ENCODE measurements at places on chromosomes 7 and 10.

- no peak for DNase-seq
These were observed 155.1 kb upstream of the NPVF start for GRCh38 chr7:25383402-25383801.

GRCh38 chr10:110597476-110597875, 30.0 kb downstream of the SMC3 start:
- DNase-seq, result no peak

GRCh38 chr7:117381362-117381761, 45.9 kb downstream of the ASZ1 start:
- DNase-seq, result no peak

- no peak for DNase-seq
These were observed 20.1 kb downstream of the PILRA start for GRCh38 chr7:100393233-100393905.

- DNase-seq, result no peak
These were observed 57.0 kb downstream of the SHTN1 start for GRCh38 chr10:116947841-116948529.

DNA sequence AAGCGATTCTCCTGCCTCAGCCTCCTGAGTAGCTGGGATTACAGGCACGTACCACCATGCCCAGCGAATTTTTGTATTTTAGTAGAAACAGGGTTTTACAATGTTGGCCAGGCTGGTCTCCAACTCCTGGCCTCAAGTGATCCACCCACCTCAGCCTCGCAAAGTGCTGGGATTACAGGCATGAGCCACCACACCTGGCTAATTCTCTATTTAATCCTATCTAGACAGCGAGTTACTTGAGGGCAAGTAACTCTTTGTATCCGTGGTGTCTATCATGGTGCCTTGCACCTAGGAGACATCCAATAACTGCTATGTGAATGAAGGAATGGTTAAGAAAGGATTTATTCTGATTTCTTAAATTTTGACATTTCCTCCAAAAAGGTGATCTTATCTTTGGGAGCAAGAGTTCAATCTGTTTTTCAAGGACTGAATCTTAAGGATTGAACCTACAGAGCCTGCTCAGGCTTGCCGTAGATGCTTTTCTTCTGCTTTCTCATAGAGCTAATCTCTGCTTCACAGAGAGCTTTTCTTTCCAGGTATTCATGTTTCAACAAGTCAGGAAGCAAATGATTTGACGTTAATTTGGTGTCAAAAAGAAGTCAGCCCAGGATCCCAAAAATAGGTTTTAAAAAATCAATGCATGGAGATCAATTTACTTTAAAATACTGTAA, 101.6 kb downstream of the CUL2 start:
- DNase-seq, result no peak

- no peak for DNase-seq
These were observed 62.9 kb upstream of the ZMIZ2 start for GRCh38 chr7:44685723-44686122.

DNA sequence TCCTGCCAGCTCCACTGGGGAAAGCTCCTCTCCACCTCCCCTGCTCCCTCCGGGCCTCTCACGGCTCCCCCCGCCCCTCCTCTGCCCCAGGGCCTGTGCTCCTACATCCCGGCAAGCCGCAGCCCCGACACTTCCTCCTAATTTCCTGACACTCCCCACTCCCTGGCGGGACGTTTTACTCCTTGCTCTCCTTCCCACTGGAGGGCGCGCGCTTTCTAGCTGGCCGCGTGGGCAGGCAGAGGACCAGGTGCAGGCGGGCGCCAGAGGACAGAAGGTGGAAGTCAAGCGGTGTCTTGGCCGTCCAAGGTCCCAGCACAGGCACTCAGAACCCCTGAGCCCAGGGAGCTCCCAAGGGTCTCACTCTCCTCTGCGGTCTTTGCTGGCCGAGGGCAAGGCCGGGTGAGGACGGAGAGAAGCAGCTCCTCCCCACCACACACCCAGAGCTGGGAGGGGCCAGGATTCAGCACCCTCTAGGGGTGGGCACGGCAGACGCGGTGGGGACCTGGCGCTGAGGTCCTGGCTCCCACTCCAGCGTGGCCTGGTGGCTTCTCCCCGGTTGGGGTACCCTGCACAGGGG, 19.1 kb downstream of the ADAM8 start:
- DNase-seq, result peak; percentile 42

DNA sequence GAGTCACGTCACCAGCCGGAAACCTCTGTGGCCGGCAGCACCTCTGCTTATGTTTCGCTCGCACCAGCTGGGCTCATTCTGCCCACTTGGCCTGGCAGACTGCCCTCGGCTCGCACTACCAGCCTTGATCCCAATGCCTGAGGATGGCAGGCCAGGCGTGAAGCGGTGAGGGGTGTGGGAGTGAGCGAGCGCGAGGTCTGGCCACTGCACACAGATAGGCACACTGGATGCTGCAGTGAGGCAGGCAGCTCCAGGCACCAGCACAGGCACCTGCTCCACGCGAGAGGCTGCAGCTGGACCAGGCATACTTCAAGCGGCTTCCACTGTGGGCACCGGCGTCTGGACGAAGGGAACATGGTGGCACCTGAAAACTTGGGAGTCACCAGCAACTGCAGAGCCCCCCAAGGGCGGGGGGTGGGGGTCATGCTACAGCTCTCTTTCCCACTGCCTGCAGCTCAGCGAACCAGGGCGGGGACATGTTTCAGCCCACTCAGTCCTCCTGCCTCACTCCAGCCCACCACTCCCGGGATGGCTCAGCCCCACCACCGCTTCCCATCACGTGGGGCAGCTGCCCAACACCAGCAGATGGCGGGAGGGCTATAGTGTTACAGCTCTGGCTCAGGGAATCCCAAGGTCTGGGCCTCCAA, 5.4 kb upstream of the DMTF1 start:
- no peak for DNase-seq

GRCh38 chr7:8699875-8700624, 266.6 kb downstream of the NXPH1 start:
- DNase-seq, result no peak

GRCh38 chr7:85471307-85471706, 284.5 kb upstream of the SEMA3D start:
- no peak for DNase-seq

DNA sequence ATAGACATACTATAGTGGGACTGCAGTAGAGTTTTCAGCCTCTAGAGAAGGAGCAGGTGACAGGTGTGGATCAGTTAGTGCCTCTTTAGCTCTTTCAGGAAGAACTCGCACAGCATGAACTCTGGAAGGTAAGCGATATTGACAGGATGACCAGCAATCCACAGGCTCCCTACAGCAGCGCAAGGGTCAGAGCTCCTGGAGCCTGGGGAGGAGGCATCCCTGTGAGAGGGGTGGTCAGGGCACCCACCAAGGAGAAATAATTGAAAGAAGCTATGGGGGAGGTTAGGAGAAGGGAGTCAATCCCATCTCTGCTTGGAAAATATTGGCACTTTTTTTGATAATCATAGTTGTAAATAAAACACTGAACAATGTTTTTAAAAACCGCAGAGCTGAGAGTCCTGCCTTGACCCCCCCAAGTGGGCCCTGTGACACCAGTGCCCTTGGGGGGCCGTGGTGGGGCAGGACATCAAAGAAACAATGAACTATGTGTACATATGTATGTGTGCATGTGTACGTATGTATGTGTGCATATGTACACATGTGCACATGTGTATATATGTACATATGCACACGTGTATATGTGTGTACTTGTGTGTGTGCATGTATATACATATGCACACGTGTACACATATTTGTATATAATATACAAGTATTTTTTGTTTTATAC, 13.8 kb downstream of the AKR1C3 start:
- no peak for DNase-seq

GRCh38 chr7:54145716-54146115, 396.5 kb upstream of the VSTM2A start:
- no peak for DNase-seq

- no peak for DNase-seq
These were observed 38.0 kb downstream of the SNX10 start for GRCh38 chr7:26329520-26330255.

GRCh38 chr7:11206177-11206899, 232.7 kb downstream of the PHF14 start:
- DNase-seq, result no peak

- no peak for DNase-seq
These were observed 478.2 kb upstream of the LRRN3 start for GRCh38 chr7:110612680-110613079.

- no peak for DNase-seq
These were observed 47.9 kb downstream of the FHIP2A start for GRCh38 chr10:114869520-114869892.

DNA sequence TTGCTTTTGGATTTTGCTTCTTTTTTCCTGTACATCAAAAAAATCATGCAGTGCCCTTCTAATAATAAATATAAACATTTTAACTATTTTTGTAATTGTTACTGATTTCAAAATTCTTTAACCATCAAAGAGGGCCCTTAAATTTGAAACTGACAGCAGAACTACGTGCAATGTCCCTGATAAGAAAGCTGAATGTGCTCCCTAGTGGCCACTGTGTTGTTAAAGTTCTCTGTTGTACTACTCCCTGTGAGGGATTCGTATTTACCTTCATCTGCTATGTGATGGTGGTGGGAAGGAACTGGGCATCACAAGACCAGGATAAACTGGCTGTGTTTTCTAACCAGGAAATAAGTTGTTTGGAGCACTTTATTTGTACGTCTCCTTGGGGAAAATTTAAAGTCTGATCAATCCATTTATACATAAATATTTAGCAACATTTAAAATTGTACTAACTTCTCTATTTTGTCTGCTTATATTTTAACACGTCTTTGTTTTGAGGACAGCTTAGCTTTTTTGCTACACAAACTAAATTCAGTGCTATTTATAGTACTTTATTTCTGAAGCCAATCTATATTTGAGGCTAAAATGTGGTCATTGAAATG, 322.4 kb downstream of the HGF start:
- DNase-seq, result no peak

GRCh38 chr10:35225204-35225603, 98.6 kb downstream of the CREM start:
- no peak for DNase-seq

- DNase-seq, result no peak
These were observed 52.8 kb downstream of the LRRC4 start for GRCh38 chr7:127978421-127978820.

GRCh38 chr7:18538554-18539250, 43.2 kb downstream of the HDAC9 start:
- DNase-seq, result no peak

DNA sequence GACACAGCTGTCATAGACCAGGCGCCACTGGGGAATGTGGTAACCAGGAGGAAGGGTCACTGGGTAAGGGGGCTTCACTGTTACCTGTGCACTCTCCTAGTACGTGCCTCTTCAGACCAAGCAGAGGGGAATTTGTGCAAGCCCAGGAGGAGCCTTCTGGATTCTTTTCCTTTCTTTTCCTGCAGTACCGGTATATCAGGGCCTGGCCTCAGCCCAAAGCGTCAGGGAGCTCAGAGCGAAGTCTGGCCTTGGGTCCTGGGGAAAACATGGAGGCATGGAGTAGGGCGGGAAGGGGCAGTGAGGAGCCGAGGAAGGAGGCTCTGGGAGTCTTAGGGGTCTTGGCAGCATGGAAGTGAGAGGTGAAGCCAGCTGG, 133.6 kb upstream of the GDF10 start:
- no peak for DNase-seq

DNA sequence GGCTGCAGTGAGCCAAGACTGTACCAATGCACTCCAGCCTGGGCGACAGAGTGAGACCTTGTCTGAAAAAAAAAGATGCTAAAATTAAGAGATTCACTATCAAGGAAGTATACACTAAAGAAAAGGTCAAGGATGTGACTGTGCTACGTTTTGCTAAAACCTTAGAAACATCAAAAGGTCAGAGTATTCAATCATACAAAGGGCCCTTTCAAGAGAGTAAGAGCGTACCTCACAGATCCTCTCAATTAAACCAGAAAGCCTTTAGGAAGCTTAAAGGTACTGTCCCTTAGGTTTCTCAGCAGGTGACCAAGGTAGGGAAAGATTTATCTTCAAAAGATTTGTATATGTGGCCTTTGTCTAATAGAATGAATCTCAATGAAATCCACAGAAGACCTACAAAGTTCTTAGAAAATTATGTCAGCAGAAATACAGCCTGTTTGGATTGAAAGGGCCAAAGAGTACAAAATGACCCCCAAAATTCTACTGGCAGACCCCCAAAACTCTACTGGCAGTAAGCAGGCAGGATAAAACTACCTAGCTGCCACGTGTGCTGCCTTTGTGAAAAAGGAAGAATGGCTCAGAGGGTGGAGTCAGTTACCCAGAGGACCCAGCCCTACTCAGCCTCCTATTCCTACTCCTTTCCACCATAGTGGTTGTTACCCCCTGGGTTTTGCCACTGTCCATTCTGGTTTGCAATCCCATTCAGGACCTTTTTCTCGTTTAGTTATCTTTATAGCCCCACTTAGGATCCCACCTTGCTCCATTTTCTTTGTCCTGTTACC, 36.7 kb downstream of the ARHGAP19 start:
- no peak for DNase-seq

DNA sequence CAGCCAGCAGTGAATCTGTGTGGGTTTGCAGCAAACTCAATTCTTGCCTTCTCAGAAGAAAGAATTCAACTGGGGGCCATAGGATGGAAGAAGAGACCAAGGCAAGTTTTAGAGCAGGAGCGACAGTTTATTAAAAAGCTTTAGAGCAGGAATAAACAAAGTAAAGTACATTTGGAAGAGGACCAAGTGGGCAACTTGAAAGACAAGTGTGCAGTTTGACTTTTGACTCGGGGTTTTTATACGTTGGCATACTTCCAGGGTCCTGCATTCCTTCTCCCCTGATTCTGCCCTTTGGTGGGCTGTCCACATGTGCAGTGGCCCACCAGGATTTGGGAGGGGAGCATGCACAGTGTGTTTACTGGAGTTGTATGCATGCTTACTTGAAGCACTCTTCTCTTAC, 3.0 kb upstream of the ANKRD22 start:
- no peak for DNase-seq

- DNase-seq, result no peak
These were observed 209.8 kb upstream of the POM121L12 start for GRCh38 chr7:52825611-52826010.

DNA sequence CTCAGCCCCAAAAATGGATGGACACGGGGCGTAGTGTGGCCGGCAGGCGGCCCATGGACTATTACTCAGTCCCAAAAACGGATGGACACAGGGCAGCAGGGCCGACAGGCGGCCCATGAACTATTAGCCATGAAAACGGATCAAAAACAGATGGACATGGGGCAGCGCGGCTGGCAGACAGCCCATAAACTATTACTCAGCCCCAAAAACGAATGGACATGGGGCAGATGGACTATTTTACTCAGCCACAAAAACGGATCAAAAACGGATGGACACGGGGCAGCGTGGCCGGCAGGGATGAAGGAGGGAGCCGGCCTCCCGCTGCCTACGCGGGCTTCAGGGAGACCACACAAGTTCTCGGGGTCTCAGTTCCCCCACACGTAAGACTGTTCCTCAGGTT, 32.9 kb downstream of the GPER1 start:
- no peak for DNase-seq

GRCh38 chr10:95664543-95664942, 8.0 kb upstream of the ALDH18A1 start:
- no peak for DNase-seq

GRCh38 chr10:130015075-130015695, 51.1 kb upstream of the EBF3 start:
- DNase-seq, result no peak

DNA sequence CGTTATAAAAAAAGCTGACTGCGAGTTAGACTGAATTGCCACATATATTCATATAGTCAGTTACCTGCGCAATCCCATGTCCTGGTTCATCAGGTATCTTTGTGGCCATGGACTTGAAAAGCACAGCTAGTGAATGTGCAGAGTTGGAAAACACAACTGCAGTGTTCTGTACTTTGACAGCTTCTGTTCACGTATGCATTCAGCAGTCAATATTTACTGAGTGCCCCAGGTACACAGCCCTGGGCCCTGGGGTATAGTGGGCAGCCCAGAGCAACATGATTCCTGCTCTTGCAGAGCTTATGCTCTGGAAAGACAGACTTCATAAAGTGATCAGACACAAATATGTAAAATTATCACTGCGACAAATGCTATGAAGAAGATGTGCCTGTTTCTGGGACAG, 313.9 kb downstream of the PHTF2 start:
- DNase-seq, result no peak
